ENCODE measurements at places on chromosomes 3 and 15.
A peak's percentile ranks its signal among the peaks of the same experiment; 100 is the strongest.

DNA sequence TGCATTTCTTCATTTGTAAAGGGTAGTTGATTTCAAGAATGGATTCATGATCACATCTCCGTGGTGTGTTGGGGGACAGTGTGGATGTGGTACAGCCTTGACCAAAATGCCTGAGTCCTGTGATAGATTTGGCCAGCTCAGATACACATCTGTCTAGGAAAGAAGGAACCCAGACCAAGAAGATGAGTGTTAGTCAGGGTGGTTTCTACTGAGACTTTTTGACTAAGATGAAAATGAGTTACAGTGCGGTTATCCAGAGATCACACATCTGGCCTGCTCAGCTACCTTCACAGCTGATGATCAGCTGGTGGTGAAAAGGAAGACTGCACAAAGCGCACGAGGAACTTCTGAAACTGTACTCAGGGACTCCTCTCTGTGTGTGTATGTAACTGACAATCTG is 68.0 kb downstream of the FNDC3B start:
- no peak for DNase-seq

DNA sequence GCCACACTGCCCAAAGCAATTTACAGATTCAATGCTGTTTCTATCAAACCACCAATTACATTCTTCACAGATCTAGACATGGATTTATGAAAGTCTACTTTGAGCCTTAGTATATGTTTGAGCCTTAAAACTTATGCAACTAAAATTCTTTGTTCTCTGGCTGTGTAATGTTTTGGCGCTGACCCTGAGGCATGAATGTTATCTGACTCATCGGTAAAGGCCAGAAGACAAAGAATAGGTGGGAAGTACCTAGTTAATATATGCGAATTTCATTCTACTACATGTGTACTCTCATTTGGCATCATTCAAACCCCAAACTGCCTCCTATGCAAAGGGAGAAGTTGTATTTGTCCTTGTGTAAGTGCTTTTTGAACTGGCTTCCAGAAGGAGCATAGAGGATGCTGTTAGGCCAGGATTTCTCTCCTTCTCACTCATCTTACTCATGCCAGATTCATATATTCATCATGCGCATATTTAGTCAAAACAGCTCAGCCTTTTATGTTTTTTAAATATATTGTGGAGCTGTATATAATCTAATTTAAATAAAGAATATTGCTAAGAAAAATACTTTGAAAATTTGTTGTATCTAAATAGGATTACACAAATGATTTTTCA is 204.2 kb downstream of the NFKBIZ start:
- peak; percentile 63 for DNase-seq

- no peak for DNase-seq
Measured at GRCh38 chr3:26622621-26623418, at the start of gene LRRC3B. LRRC3B (plus strand) TSS chr3:26622772; CDS start chr3:26709673, 86,901 bp downstream.

GRCh38 chr3:3127432-3128010 is 781 bp downstream of the TRNT1 start:
- DNase-seq: no peak

GRCh38 chr3:166201476-166201875 is 364.3 kb upstream of the BCHE start:
- no peak for DNase-seq

GRCh38 chr3:134249935-134250716 is 533 bp downstream of the RYK start:
- DNase-seq: peak; percentile 62

DNA sequence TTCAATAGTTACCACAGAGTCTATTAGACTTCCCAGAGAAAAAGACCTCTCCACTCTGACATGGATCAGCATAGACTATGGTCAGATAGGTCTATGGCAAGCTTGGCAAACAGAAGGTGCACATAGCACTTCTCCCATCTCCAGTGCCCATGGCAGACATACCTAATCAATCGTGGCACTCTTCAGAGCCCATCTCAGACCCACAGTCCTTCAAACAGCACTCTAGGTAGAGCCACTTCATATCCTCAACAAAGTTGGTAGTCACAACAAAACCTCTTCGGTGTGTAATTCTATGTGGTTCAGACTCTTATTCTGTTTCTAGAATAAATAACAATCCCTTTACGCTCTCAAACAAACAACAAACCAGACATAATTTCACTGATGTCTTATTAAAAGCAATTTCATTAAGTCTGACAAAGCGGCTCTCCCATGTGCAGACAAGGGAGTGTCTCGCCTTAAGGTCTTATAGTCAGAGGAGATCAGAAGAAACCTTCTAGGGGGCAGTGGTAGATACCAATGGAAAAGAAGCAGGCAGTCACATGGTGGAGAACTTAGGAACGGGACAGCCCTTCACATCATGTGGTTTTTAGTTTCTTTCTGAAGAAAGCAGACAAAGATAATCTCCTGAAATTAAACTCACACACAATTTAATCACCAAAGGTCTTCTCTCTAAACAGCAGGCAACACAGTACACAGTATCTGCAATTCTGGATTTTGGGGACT is 483.4 kb downstream of the FOXP1 start:
- DNase-seq: no peak

- DNase-seq: no peak
Measured at GRCh38 chr3:183285318-183285717, 32.3 kb downstream of the B3GNT5 start.

- peak; percentile 5 for DNase-seq
Measured at GRCh38 chr3:882533-882932, 210.3 kb upstream of the CNTN6 start.

DNA sequence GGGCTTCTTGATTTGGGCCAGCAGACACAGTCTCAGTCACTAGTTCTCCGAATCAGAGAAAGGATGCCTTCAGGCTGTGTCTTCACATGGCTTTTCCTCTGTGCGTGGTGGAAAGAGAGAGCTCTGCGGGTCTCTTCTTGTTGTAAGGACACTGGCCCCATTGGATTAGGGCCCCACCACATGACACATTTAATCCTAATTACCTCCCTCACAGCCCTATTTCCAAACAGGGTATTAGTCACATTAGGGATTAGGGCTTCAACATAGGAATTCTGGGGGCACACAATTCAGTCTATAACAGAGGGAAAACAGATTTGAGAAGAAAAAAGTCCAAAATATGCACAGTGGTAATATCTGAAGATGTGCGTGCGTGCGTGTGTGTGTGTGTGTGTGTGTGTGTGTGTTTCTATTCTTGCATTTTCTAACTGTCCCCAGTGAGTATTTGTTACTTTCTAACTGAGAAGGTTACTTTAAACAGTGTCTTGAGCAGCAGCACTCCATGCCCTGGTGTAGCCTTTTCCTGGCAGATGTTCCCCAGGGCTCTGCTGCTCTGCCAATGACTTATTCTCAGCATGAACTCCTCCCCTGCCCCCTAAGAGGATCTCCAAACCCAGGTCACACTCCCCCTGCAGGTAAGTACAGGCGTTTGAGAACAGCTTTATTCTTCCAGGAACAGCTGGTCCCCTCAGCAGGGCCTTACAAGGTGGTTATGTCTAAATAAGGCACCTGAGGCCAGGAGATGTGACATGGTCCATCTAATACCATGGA is 72.9 kb downstream of the RPL39L start:
- DNase-seq: peak; percentile 49

DNA sequence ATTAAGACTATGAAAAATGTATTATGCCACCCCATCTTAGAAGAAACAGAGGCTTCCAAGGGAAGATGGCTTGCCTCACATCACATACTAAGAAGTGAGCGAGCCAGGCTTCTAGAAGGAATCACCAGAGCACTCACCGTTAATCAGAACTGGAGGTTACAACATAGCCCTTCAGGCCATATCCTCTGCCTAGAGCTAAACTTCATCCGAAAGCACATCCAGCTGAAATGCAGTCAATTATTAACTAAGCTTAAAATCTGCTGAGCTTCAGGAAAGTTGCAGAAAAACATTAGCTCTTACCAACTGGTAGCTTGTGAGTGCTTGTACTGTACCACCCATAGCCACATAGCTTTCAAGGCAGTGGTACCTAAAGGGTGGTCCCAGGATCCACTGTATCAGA is 483.2 kb downstream of the TBL1XR1 start:
- no peak for DNase-seq

- DNase-seq: peak; percentile 41
Measured at GRCh38 chr3:47283193-47283537, 421 bp downstream of the KLHL18 start.

DNA sequence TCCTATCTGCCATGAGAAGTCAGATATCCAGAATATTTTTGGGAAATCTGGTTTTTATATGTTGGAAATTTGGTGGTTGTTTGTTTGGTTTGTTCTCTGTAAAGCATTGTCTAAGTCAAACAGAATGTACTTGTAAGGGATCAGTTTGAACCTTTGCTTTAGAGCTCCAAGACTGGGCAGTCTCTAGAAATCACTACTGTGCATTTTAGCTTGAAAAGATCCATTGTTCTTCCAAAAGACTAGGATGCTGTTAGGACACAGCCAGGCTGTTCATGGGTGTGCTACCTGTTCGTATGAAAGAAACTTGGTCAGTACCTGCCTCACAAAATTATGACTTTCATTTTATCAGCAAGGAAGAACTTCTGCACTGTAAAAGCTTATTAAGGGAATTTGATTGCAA is 182.6 kb downstream of the WDR72 start:
- DNase-seq: no peak

- peak; percentile 61 for DNase-seq
Measured at GRCh38 chr15:31296646-31297574, 29.7 kb upstream of the KLF13 start.

- no peak for DNase-seq
Measured at GRCh38 chr3:171984883-171985282, 54.5 kb upstream of the FNDC3B start.

DNA sequence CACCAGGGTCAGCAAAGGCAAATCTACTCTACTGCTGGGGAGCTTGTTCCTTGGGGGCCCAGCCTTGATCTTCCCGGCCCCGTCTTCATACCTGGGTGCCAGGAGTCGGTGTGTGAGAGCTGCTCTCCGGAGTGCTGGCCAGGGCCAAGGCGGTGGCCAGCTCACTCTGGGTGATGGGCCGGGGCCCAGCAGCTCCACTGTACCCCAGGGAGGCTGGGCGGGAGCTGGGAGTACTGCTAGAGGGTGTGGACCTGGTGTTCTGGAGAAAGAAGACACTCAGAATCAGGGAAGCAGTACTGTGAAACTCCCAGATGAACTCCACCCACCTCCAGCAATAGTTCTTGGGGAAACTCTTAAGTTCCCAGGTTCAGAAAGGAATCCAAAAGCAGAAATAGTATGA is 11.9 kb downstream of the UBL7 start:
- DNase-seq: no peak

- peak; percentile 10 for DNase-seq
Measured at GRCh38 chr15:31472636-31473384, 146.2 kb downstream of the KLF13 start.

DNA sequence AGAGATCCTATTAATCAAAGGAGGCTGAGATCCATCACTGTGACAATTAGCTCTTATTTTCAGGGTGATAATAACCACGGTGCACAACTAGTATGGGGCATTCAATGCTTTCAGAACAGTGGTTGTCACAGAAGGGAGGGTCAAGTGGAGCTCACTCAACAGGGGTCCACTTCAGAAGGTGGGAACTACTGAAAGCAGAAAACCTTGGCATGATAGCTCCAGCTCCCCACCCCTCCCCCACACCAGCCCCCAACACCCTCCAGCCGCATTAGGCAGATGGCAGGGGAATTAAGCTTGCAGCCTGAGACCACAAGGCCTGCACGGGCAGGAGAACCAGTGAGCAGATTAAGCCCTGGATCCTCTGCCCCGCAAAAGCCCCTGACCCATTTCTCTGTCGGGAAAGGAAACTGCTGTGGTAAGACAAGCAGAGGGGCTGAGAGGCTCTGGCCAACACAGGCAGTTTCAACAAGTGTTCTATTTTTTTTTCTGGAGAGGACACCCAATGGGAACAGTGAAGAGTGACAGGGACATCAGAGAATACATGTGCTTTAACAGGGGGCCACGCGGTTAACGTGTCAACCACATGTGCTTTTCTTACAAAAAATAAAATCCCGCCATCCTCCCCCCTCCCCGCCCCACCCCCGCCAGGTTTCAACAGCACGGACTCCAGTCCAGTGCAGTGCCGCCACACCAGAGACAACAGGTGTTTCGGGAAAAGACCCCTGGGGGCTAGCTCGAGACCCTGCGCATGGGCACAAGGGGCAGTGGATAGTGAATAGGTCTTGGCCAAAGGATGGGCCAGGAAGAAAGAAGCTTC is 997 bp downstream of the FYCO1 start:
- DNase-seq: no peak

- DNase-seq: no peak
Measured at GRCh38 chr3:131983689-131984088, 51.1 kb downstream of the CPNE4 start.

DNA sequence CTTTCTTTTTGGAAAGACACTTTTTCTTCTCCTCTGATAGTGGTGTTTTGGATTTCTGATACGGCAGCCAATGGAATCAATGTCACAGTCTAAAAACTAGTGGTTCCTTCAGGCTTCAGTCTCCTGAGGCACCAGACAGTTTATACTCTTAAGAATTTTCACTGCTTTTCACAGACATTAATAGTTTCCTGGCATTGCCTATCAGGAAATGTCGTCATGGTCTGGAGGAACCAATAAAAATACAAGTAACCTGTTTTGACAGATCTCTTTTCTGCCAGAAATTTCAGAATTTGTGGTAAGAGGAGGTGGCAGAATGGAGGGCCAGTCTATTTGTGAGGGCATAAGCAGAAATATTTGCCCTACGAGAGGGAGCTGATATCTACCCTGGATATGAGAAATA is 44.8 kb downstream of the FILIP1L start:
- peak; percentile 75 for DNase-seq

GRCh38 chr3:62161371-62161770 is 212.0 kb downstream of the FEZF2 start:
- peak; percentile 71 for DNase-seq

GRCh38 chr15:90063770-90064247 is 38.5 kb downstream of the IDH2 start:
- DNase-seq: no peak

- DNase-seq: no peak
Measured at GRCh38 chr3:167773584-167773983, 38.1 kb downstream of the SERPINI1 start.

DNA sequence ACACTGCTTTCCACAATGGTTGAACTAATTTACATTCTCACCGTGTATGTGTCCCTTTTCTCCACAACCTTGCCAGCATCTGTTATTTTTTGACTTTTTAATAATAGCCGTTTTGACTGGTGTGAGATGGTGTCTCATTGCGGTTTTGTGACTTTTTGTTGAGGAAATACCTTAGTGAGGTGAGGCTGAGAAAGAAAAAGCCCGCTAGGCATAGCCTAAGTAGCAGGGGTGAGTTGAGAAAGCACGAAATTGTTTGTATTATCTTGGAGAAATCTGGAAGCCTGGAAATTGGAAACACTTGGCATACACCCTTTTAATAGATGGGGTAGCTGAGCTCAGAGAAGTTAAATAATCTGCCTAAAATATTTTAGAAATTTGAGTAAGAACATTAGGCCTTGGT is 61.5 kb upstream of the CFAP161 start:
- no peak for DNase-seq

- no peak for DNase-seq
Measured at GRCh38 chr15:20645956-20646355, 104.4 kb upstream of the GOLGA6L6 start.

DNA sequence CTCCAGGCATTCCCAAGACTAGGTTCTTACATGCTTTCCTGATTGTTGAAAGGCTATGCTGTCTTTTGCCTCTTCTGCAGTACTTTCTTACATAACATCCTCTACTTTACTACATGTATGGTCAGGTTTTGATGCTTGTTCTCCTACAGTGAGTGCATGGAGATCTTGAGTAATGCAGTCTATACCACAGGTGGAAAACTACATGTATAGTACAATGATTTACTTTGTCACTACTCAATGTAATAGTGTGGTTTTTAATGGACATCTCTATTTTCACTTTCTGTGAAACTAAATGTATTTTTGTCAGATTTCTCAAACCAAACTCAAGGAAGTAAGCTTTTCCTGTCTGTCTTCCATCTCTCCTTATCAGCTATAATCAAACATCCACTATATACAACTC is 657.0 kb downstream of the TUSC7 start:
- no peak for DNase-seq

GRCh38 chr3:16480861-16481545 is 32.5 kb downstream of the RFTN1 start:
- peak; percentile 87 for DNase-seq
